Memory B cell (primary cell): ENCODE measurements at places on chromosomes 5 and 9.

GRCh38 chr5:91484662-91485061 is 101.5 kb upstream of the ARRDC3 start:
- DNase-seq: no peak

DNA sequence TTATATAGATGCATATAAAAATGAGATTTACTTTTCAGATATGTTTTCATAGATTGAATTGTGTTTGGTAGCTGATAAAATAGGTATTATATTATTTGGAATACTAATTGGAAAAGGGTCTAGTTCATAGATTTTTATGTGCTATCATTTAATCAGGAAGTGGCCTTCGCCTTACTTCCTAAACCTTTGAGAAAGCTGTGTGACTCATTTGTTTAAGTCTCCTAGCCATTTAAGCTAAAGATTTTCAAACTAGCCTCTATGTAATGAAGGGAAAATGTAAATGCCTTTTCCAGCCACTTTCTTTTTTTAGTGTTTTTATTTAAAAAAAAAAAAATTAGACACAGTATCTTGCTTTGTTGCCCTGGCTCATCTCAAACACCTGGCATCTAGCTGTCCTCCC is 97.5 kb downstream of the DMXL1 start:
- DNase-seq: no peak

DNA sequence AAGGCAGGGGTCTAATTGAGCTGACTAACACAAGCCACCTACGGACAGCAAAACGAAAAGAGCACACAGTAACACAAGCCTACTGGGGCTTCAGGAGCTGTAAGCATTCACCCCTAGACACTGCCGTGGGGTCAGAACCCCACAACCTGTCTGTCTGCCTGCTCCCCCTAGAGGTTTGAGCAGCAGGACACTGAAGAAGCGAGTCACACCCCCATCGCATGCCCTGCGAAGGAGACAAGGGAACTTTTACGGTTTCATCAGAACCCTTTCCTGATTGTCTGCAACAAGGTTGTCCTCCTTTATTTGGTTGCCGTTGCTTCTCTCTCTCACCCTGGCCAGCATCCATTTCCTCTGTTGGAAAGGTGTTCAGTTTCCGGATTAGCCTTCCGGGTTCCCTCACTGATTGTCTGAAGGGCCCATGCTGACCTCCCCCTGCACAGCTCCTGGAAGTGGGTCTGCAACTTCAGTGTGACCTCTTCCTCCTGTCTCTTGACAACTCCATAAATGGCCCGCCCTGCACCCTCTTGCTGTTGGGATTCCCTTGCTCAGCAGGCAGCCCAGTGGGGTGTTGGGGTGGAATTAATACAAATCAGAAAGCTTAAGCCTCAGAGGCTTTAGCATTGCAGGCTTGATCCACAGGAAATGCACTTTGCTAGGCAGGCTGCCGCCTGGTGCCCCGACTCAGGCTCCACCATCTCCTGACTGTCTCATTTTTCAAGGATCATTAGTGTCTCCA is 258.9 kb upstream of the TLE4 start:
- DNase-seq: no peak

DNA sequence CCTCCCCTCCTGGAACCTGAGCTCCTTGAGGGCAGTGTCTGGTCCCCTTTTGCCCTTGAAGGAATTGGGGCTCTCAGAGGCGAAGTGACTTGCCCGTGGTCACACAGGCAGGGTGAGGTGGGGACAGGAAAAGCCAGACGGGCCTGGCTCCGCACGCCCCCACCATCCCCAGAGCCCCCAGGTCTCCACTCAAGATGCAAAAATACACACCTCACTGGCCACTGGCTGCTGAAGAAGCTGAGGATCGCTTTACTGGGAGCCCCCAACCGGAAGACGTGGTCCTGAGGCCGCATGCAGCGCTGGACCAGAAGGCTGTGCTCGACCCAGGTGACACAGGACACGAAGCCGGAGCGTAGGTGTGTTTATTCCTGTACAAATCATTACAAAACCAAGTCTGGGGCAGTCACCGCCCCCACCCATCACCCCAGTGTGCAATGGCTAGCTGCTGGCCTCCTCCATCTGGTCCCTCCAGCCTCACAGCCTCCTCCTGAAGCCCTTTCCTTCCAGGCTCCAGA is 7.6 kb upstream of the AK1 start:
- no peak for DNase-seq

DNA sequence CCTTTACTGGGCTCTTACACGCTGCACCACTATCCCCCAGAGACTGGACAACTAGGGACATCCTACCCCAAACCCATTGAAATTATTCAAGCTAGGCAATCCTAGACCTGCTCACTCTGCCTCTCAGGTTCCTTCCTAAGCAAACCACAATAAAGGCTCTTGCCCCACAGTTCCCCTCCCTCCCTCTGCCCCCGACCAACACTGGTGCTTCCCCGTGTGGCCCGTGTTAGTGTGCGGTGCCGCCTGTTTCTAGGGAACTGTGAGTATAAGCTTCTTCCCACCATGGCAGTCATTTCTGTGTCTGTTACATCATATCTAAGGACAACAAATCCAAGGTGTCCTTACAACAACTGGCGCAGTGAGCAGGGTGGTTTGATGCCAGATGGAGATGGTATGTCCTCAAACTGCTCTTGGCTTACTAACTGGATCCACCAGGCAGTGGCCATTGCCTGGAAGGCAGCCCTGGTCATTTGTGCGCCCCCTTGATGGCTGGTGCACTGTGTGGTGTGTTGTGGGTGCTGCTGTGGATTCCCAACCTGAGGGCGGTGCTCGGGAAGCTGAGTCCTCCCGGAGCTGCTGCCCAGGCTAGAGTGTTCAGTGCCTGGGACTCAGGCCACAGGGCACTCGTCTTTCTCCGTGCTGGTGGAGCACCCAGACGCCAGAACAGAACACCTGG is 8.4 kb upstream of the MXD3 start:
- no peak for DNase-seq
